ENCODE measurements at places on chromosomes 3 and 15.

DNA sequence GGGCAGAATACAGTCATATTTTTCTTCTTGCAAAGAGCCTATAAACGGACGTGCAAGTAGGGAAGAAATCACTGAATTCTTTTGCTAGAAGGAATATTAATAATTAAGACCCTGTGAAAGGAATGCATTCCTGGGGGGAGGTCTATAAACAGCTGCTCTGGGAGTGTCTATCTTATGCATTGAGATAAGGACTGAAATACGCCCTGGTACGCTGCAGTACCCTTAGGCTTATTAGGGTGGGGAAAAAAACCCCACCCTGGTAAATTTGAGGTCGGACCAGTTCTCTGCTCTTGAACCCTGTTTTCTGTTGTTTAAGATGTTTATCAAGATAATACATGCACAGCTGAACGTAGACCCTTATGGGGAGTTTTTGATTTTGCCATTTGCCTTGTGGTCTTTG, 100.0 kb upstream of the KBTBD8 start:
- no peak overlapping the region for H3K4me3 ChIP-seq
- no peak overlapping the region for H3K27ac ChIP-seq
- no peak for DNase-seq
- no peaks in the 10 kb centered on the region for H3K4me1 ChIP-seq
- no peaks in the 10 kb centered on the region for H3K36me3 ChIP-seq

DNA sequence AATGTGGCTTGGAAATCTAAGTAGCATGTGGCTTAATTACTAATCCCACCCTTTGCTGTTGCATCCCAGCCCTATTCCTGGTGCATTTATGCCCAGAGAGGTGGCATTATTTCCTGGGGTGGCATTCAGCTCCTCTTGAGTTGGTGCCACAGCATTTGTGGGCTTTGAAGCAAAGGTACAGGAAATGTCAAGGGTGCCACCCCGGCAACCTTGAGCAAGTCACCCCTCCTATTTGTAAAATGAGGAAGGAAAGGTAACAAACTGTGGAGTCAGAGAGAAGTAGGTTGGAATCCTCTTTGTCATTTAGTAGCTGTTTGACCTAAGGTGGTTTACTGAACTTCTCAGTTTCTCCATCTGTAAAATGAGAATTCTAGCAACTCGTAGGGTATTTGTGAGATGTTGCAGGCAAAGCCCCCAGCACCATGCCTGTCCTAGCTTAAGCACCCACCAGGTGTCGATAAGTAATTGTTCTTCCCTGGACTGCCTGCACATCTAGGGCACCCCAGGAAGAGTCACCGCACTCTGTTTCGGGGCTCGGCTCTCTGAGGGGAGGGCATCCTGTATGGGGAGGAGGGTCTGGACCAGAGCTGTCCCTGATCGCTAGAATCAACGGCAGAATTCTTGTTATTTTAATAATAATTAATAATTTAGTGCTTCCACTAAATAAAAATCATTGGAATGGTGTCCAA, 17.1 kb downstream of the ISG20 start:
- no peaks in the 10 kb centered on the region for H3K36me3 ChIP-seq
- no peak for DNase-seq
- no peaks in the 10 kb centered on the region for H3K27me3 ChIP-seq

GRCh38 chr3:196634224-196634623, 5.3 kb upstream of the NRROS start:
- H3K4me1 ChIP-seq, result peaks cover 12% of the 10 kb centered on the region
- peak; percentile 35 for DNase-seq
- no peak overlapping the region for H3K4me3 ChIP-seq
- peak overlapping the region; percentile 92 for H3K27ac ChIP-seq
- peaks cover 9% of the 10 kb centered on the region for H3K27me3 ChIP-seq

- H3K27ac ChIP-seq, result peak within 1 kb of the TSS; percentile 85
- peak; percentile 86 for DNase-seq
- peaks cover 23% of the 10 kb centered on the region for H3K4me1 ChIP-seq
- no peaks in the 10 kb centered on the region for H3K27me3 ChIP-seq
Measured at GRCh38 chr3:58332575-58333188, at the start of gene PXK. TSS of gene PXK (plus strand) at chr3:58332892. CDS start at chr3:58332989, 97 bp downstream.

GRCh38 chr3:196063971-196064370, 17.9 kb downstream of the TFRC start:
- no peak for DNase-seq
- no peak overlapping the region for H3K4me3 ChIP-seq
- peaks cover 12% of the 10 kb centered on the region for H3K4me1 ChIP-seq
- peaks cover 96% of the 10 kb centered on the region for H3K36me3 ChIP-seq
- H3K27ac ChIP-seq, result no peak overlapping the region

DNA sequence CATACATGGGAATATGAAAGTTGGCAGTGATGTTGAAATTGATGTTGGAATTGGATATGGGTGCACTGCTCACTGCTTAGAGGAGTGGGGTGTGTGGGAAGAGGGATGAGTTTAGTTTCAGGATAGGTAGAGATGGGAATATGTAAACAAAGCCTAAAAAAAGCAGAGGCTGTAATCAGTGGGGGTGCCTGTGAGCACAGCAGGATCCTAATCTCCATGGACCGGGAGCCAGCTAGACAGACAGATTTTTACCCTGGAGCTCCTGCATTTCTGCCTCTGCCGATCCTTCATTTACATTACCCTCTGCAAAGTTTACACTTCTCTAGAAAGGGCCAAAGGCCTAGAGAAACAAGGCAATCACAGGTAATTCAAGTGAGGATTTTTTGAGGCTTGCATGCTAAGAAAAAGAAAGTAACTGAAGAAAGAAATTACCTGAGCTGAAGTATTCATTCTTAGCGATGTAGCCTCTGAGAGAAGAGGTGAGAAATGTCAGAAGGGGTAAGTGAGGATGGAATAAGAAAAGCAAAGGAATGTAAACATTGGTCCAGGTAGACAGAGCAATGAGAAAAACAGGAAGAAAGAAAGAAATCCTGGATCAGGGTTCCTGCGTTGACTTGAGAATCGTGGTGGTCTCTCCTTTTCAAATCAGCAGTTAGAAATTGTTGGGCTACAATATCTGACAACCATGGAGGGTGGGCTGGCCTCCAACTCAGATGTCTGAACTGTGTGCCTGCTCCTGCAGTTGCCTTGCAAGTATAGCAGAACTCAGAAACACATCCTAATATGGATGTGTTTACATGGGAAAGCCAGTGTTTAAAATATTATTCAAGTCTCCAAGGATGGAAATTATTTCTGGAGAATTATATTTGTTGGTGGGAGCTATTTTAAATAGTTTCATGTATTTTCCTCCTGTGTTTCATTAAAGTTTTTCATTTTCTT, 79.8 kb downstream of the CRTC3 start:
- H3K4me3 ChIP-seq, result no peak overlapping the region
- no peaks in the 10 kb centered on the region for H3K27me3 ChIP-seq
- DNase-seq, result no peak
- H3K27ac ChIP-seq, result peak overlapping the region; percentile 70

Data from transverse colon (tissue), 4 donors.